ENCODE measurements at places on chromosomes 6 and 20.

- no peak for DNase-seq
Measured at GRCh38 chr20:63750807-63751470, 11.4 kb downstream of the SLC2A4RG start.

- no peak for DNase-seq
Measured at GRCh38 chr20:46230801-46231282, 77.5 kb downstream of the CDH22 start.

- DNase-seq = no peak
Measured at GRCh38 chr6:166705069-166705468, 78.0 kb upstream of the RPS6KA2 start.

DNA sequence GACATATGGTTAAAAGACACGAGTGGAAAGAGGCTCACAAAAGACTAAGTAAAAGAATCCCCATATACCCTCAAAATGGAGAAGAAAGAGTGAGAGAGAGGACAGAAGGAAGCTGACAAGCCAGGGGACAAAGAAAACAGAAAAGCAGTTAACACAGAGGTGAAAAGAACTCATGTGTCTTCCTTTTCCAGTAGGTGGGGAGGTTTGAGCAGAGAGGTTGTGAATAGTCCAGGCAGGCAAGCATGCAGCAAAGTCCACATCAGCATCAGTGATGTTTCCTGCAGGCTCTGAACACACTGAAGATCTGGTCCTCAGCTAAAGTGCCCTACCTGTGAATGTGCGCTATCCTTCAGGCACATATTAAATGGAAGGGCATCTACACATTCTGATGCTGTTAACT is 196.5 kb upstream of the IRAK1BP1 start:
- DNase-seq = no peak

DNA sequence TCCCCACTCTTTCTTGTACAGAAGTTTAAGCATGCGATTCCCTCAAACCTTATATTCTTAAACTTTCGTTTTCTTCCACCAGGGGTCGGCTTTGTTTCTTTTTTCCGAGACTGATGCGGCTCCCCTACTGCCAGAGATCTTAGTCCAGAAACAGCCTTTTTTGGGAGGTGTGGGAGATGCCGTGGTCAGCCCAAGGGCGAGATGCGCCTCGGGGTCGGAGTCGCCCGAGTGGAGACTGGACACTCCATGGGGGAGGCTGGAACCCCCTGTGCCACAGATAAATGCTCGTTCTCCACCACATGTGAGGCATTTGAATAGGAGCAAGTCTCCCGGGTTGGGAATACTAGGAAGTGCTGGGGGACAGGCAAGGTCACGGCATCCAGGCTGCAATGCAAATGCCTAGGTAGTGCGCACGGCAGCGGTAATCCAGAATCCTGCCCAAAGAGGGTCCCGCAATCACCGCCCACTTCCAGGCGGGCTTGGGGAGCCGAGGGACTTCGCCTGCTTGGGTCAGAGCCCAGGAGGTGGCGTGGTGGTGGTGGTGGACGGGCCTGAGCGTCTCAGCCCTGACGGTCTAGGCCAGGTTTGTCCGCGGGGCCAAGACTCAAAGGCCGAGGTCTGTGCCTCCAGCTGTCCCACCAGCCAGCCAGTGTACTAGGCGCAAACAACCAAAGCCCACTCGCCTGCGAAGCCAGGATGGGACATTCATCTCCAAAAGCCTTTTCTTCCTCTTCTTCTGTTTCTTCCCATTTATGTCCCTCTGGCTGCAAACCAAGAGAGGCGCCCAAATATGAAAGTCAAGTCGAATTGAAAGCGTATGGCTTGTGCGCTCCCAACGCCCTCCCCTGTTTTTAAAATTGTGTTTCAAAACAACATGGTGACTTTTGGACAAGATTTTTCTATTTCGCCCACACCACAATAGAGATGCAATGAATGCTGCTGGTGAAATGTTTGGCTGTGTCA is 39.3 kb upstream of the OSTM1 start:
- DNase-seq = no peak

DNA sequence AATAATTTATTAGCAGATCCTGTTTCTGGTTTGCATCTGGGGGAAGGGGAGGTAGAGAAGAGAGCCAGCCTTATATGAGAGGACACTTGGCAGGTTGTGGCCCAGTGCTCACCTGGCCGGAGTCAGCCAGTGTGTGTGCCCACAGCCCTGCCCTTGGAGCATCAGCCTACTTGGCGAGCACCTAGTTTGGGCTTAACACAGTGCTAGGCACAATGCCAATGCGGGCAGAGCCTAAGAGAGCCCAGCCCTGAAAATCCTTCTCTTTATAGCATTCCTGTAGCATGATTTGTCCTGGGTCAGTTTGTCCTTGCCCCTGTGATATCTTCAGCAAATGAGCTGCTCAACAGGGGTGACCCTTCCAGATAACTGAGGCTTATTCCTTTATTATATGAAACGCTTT is 73.0 kb downstream of the SLX4IP start:
- DNase-seq = no peak

- no peak for DNase-seq
Measured at GRCh38 chr6:85942844-85943243, 300.2 kb upstream of the SYNCRIP start.

- no peak for DNase-seq
Measured at GRCh38 chr20:51569815-51570738, 27.6 kb upstream of the NFATC2 start.

- DNase-seq = no peak
Measured at GRCh38 chr6:143063631-143064030, 2.9 kb downstream of the AIG1 start.

DNA sequence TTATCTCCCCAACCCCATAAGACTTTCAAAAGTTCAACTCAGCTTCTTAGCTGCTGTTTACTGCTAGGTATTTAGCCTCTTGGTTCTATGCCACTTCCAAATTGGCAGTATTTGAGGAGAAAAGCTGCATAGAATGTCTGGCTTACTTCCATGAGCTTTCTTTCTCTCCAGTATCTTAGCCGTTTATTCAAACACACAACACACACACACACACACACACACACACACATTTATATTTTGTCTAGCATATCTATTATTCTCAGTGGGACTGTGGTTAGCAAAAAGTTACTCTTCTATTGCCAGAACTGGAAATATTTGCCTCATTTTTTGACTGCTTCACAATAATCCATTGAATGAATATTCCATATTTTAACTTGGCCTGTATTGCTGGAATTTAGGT is 634.2 kb upstream of the IMPG1 start:
- no peak for DNase-seq

DNA sequence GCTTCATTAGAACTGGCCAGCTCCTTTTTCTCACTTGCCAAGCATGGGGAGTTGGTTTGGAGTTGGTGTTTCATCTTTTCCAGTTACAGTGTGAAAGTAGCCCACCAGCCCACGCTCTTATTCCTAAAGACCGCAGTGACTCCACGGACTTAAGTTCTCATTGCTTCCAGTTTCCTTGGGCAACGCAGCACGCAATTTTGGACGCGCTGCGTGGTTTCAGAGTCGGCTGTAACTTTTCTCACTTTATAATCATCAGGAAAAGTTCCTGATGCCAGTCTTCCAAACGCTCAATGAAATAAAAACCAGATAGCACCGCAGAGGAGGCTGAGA is 381 bp upstream of the PEX7 start:
- DNase-seq = no peak

Measured in cerebellar nuclear complex (tissue), 1 donor.